ENCODE measurements at places on chromosomes 12 and 14. TPM values are rescaled to one million over a fixed set of nuclear protein-coding genes. Genes with fewer than 3 reads are reported as not detected.

Gene BDKRB2
- total RNA-seq, result 7.5 TPM

Gene RNU6-8
- not detected for total RNA-seq

Gene OASL
- 0.66 TPM for total RNA-seq

Gene GALNT6
- total RNA-seq, result 4.4 TPM

Gene RERG
- total RNA-seq, result 0.17 TPM

Gene IL23A
- total RNA-seq, result 1.3 TPM

Gene NT5DC3
- 46.4 TPM for total RNA-seq
